ENCODE measurements at places on chromosomes 16 and 17. TPM values are rescaled to one million over a fixed set of nuclear protein-coding genes. Genes with fewer than 3 reads are reported as not detected.

The CHST6 gene
- 0.70 TPM for total RNA-seq

The FAM20A gene
- 5.3 TPM for total RNA-seq

The KCNJ18 gene
- total RNA-seq = not detected

The TMEM132E gene
- total RNA-seq = 0.12 TPM

The PMP22 gene
- 173 TPM for total RNA-seq

The TMEM238L gene
- not detected for total RNA-seq

The PRAC1 gene
- total RNA-seq = not detected

The HS3ST3A1 gene
- total RNA-seq = 20.0 TPM

The FBXW10 gene
- total RNA-seq = not detected

The VTN gene
- 17.4 TPM for total RNA-seq

The SOX9 gene
- 4.2 TPM for total RNA-seq

The TBC1D3K gene
- not detected for total RNA-seq

Data from pericardium fibroblast (primary cell).